ENCODE measurements at places on chromosomes 7 and 10. TPM values are rescaled to one million over a fixed set of nuclear protein-coding genes. Genes with fewer than 3 reads are reported as not detected.

The DYDC2 gene
- not detected for total RNA-seq

The CHST3 gene
- 0.05 TPM for total RNA-seq

The VWA2 gene
- not detected for total RNA-seq

The AGFG2 gene
- total RNA-seq = 59.8 TPM

The MOGAT3 gene
- not detected for total RNA-seq

The EPHA1 gene
- total RNA-seq = 1.1 TPM

The THSD7A gene
- not detected for total RNA-seq

The PAPSS2 gene
- not detected for total RNA-seq

The ITIH5 gene
- not detected for total RNA-seq

The FGFBP3 gene
- total RNA-seq = 1.3 TPM

The NUDT13 gene
- 1.6 TPM for total RNA-seq

The HERC4 gene
- 65.2 TPM for total RNA-seq

All from activated CD4-positive, alpha-beta memory T cell treated with anti-CD3 and anti-CD28 coated beads, Interleukin-2, amount 10 ng/mL, durations not matched to agents 7 days and 5 days (primary cell).